ENCODE measurements at places on chromosomes 16 and 17.

- no peak for DNase-seq
These were observed at the start of gene ICAM2 for GRCh38 chr17:64020056-64020766. ICAM2 (minus strand) TSS chr17:64020633; CDS start chr17:64006691, 13,942 bp downstream.

- DNase-seq, result no peak
These were observed 61.0 kb upstream of the LGALS9 start for GRCh38 chr17:27569884-27570577.

GRCh38 chr16:75379339-75379738 lies 54.0 kb downstream of the CFDP1 start:
- DNase-seq, result no peak

DNA sequence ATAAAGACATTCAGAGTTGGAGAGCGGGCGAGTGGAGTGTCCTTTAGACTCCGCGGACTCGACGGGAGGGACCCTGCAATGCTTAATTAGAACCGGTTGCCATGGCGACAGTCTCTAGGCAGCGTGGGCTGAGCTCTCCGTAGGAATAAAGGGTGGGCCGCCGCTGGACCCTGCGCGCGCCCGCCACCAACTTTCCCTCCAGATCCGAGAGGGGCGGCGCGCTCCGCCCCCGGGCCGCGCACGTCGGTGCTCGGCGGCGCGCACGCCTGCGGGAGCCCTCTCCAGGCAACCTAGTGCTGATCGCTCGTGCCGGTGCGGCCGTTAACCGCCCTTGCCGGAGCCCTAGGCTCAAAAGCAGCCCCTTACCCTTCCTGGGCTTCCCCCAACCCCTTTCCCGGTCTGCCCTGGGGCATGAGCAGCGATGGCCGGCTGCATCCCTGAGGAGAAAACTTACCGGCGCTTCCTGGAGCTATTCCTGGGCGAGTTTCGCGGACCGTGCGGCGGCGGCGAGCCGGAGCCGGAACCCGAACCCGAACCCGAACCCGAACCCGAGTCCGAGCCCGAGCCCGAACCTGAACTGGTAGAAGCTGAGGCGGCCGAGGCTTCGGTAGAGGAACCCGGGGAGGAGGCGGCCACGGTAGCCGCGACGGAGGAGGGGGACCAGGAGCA lies at the start of gene PPM1E:
Gene PPM1E, plus strand, starts transcription at position 278 of the 669 bp plus-strand sequence.
- no peak for DNase-seq

- DNase-seq, result no peak
These were observed 11.4 kb downstream of the SLC7A6 start for GRCh38 chr16:68275611-68276191.

DNA sequence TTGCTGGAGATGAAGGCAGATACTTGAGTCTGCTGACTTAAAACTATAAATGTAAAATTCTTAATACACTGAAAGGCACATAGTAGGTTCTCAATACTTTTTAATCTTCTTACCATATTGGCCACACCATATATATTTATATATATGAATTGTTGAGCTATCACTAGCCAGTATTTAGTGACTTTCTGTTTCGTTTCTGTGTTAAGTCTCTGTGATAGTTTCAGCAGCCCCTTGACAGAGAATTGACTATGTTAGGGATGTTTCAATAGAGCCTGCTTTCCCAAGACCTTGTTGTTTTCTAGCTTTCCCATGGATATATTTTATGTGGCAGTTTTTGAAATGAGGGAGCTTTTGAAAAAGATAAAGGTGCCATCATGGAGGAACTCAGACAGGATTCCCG lies 206.5 kb upstream of the GOT2 start:
- no peak for DNase-seq

GRCh38 chr16:79573071-79573470 lies 27.5 kb downstream of the MAF start:
- no peak for DNase-seq

DNA sequence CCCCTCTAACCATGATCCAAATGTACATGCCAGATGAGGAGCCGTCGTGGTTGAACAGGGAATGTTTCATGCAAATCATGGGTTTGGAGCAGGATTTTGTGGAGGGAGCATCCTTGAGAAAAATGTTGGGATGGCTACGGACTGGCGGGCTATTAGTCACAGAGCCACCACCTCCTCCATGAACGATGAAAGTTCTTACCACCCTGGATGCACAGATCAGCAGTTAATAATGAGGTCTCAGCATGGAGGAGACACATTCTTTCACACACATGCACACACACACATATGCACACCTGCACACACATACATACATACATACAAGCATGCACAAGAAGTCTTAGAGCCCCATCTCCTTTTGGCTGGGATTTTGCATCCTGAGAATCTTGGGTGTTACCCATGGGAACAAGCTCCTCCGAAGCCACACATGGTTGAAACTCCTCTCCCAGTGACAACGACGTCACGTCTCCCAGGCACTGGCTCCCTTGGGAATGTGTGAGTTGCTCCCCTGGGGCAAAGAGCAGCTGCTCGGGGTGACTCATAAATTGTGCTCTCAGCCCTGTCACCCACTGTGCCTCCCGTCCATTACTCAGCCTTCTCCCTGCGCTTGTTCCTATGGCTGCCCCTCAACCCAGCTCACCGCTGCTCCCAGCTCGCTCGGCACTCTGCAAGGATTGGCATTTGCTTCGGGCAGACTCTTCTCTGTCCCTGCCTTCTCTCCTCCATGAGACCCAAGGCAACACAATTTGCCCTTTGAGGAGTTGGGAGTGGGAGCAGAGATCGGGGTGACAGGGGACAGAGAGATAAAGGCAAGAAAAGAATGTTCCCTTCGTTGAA lies 344.6 kb downstream of the SOX9 start:
- peak; percentile 10 for DNase-seq

- no peak for DNase-seq
These were observed 8.9 kb downstream of the NSMCE1 start for GRCh38 chr16:27259710-27260109.

Data from AG09319 (cell line).